ENCODE measurements at places on chromosomes 4 and X.

- DNase-seq: no peak
These were observed 250.4 kb downstream of the PRDM5 start for GRCh38 chr4:120672076-120672475.

DNA sequence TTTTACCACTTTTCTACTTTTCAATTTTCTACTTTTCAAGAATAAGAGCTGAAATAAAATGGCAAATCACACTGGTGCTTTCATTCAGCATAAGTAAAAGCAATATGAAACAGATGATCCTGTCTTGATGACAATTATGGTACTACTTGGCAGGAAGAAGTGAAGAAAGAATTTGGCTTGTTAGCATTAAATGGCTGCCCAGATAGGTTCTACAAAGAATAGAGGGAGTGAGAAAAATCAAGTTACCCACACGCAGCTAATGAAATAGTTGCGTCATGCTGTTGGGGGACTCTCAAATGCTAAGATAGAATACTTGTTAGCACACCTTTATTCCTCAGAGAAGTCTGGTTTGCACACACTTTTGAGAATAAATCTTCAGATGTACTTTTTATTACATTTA lies 12.5 kb upstream of the LCORL start:
- DNase-seq: no peak

DNA sequence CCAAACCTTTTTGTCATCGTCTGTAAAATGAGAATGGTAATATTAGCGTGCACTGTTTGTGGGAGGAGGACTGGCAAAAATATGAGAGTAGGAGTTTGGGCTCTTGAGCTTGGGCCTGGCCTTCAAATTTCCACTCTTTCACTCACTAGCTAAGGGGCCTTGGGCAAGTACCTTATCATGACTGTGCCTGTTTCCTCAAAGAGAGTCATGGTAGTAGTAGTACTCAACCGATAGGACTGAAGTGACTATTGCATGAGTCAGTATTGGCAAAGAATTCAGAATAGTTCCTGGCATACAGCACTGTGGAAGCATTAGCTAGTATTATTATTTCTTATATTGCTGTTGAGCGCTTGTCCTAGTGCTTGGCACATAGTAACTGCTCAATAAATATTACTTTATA lies 16.0 kb upstream of the RBM3 start:
- DNase-seq: no peak

GRCh38 chr4:47271291-47271690 lies 192.2 kb downstream of the COMMD8 start:
- DNase-seq: no peak

DNA sequence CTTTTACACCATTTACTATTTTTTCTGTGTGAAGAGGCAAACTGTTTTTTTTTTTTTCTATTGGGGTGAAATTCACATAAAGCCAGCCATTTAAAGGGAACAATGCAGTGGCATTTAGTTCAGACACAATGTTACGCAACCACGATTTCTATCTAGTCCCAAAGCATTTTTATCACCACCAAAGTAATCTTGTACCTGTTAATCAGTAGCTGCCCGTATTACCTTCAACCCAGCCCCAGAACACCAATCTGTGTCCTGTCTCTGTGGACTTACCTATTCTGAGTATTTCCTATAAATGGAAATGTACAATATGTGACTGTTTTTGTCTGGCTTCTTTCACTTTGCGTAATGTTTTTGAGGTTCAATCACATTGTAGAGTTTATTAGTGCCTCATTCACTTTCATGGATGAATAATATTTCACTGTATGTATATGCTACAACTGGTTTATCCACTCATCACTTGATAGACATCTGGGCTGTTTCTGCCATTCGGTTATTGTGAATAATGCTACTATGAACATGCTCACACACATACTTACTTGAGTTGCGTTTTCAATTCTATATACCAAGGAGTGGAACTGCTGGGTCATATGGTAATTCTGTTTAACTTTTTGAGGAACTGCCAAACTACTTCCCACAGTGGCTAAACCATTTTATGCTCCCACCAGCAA lies 116.2 kb downstream of the CDS1 start:
- no peak for DNase-seq

DNA sequence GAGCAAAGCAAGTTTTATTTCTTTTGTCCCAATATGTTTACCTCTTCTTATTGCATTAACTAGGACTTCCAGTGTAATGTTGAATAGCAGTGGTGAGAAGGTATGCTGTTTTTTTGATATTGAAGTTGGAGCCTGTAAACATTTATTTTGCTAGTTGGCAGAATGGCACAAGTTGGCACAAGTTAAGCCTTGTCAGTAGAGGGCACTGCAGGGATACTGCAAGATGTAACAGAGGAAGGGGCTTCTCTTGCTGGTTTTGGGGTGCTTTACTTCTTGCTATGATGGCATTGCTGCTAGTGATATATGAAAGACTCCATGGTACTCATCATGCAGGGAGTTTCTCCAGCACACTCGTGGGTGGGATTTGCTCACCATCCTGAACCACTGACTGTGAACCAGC lies 327.3 kb upstream of the ARX start:
- DNase-seq: no peak

DNA sequence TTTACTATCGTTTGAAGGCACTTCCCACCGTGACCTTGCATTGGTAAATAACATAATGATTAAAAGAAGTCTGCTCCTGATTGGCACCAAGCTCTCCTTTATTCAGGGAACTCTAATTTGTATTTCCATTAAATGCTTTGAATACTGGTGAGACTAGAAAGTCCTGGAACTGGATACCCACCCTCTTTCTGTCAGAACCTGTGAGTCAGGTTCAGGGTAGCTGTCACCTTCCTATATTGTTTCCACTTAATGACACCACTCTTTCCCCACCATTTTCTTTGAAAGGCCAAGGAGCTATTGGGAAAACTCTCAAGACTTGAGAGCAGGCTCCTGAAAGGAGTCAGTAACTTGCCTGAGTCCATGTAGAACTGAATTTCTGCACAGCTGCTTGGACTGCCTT lies 55.9 kb upstream of the RASSF6 start:
- no peak for DNase-seq

DNA sequence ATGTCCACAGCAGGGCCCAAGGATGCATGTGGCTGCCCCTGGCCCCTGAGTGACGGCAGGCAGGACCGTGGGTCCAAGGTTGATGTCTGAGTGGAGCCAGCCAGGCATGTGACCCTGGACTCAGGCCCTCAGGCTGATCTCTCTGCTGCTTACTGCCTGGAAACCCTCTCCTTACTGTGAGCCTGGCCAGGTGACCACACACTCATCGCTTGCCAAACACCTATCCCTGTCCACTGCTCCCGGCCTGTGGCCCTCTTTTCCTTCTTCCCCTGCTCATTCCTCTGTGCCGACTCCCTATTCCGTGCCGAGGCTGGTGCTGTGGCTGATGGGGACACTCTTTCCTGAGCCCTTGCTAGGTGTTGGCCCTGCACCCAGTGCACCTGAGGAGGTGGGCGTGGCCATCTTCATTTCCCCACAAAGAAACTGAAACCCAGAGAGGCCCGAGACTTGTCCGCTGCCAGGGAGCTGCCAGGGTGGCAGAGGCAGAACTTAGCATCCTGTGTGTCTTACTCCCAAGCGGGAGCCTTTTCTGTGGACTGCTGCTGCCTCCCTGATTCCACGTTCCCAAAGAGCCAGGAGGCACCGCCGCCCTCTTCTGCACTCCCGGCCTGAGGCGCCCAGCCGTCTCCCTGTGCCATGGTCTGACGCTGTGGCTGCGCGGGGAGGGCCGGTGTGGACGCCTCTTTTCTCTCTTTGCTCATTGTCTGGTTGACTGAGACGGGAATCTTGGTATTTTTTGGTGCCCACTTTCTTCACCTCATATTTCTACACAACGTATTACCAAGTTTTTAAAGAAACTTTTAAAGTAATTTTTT lies 11.2 kb upstream of the RNF4 start:
- no peak for DNase-seq

GRCh38 chrX:122248681-122249080 lies 935.4 kb upstream of the GRIA3 start:
- no peak for DNase-seq

DNA sequence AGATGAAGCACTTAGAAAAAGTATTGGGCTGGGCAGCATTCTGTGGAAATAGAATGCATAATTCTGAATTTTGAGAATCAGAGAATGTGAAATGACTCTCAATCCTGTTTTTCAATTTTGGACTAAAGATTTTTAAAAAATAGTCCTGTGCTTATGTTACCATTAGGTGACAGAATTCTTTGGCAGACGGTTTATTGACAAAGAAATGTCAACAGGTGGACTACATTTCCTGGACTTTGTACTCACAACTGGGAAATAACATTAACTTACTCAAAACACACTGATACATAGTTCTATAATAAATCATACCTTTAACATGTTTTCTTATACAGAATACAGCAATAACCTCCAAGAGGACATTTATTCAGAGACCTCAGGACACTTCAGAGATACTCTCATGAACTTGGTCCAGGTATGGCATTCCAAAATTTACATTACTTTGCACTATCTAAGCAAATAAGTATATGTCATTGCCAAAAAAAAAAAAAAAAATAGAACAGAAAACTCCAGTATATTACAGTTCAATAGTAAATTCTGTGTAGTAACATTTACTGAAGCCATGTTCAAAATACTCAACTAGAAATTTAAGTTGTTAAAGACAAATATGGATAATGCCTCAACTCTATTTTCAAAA lies 72.7 kb downstream of the ANXA10 start:
- no peak for DNase-seq

GRCh38 chr4:47469951-47470350 lies 6.4 kb upstream of the COMMD8 start:
- DNase-seq: no peak

GRCh38 chr4:6180841-6181631 lies 19.3 kb downstream of the JAKMIP1 start:
- DNase-seq: peak; percentile 85

DNA sequence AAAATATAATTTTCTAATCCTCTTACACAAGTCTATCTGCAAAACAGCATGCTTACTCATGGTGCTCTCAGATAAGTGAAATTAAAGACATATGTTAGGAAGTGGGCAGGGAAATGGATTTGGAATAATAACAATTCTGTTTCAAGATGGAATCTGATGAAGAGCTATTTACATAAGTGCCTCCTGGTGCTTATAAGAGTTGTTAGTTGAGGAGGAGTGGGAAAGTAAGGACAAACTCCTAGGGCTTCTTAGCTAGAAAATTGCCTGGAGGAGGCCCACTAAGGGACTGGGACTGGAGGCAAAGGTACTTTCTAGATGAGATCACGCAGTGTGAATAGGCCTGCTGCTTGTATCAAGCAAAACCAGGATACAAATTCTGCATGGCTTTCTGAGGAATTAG lies 939.8 kb downstream of the GLUD2 start:
- no peak for DNase-seq

DNA sequence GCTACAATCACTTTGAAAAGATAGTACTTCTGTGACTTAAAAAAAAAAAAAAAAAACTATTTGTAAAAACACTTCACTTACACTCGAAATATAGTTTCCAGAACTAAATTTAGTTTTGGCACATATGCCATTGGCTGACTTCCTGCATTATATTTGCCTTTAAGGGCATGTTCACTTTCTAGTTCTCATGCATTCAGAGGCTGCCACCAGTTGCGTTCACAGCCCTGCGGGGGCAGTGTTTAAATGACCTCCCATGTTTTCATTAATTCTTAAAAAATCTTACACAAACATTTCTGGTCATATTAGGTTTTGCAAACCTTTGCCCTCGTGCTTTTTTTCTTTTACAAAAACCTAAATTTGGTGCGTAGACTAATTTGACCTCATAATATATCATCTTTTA lies 12.4 kb upstream of the ARHGAP6 start:
- DNase-seq: no peak

DNA sequence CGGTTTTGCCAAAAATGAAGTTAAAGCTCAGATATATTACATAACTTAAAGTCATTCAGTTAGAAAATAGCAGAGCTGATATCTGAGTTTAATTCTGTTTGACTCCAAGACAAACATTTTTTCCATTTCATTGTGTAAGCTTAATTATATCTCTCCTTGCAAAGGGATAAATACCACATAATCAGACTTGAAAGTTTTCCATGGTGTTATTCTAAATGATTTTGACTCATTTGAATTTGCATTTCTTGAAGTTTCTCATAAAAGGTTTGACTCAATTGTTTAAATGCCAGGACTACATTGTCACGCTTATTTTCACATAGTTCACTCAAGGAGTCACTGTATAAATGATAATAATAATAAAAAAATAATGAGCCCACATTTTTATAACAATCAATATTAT lies 39.4 kb upstream of the DDX60 start:
- DNase-seq: no peak

GRCh38 chrX:10929747-10930146 lies 181.4 kb upstream of the HCCS start:
- no peak for DNase-seq

DNA sequence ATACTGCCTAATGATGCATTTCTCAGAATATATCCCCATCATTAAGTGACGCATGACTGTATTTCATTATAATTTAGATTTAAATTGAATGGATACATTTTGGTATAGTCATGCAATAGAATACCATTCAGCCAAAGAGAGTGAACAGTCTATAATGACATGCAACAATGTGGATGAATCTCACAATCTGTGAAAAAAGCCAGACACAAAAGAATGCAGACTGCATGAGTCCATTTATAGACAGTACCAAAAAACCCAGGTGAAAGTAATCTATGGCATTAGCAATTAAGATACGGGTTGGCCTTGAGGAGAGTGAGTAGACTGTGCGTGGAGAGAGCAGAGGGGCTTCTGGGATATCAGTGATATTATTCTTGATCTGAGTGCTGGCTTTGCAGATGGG lies 239.7 kb upstream of the PGRMC2 start:
- DNase-seq: no peak

GRCh38 chr4:7786040-7786439 lies 153.6 kb downstream of the AFAP1 start:
- no peak for DNase-seq

DNA sequence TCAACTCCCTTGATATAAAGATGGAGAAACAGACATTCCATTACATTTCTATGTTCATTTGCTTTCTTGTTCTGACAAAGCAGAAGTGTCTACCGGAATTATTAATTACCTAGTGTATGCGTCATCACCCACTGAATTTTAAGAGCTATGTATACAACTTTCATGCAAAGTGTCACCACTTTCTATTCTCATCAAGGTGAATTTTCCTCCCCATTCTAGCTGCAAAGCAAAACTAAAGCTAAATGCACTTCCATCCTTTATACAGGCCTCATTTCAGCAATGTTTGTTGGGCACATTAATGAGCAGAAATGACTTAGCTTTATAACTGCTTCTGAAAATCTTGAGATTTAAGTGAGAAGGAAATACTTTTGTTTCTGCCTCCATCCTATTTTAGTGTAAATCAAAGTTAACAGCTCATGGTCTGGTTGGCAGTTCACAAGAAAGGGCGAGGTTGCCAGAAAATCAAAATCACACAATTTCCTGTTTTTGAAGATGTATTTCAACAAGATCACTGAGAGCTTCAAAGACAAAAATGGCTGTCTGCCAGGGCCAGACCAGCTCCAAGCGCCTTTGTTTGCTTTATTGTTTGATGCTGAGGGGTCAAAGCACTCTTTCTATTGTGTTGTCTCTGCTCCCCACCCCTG lies 7.2 kb upstream of the FAM9C start:
- DNase-seq: peak; percentile 72

GRCh38 chrX:4239650-4240540 lies 526.4 kb upstream of the PRKX start:
- DNase-seq: no peak

Data from CD4-positive, alpha-beta T cell treated with Interleukin-15 for 4 hours (primary cell).